NCI-H1105 treated with DMSO at 0.1 percent for 48 hours (cell line): ENCODE measurements at places on chromosomes 3 and 15.

DNA sequence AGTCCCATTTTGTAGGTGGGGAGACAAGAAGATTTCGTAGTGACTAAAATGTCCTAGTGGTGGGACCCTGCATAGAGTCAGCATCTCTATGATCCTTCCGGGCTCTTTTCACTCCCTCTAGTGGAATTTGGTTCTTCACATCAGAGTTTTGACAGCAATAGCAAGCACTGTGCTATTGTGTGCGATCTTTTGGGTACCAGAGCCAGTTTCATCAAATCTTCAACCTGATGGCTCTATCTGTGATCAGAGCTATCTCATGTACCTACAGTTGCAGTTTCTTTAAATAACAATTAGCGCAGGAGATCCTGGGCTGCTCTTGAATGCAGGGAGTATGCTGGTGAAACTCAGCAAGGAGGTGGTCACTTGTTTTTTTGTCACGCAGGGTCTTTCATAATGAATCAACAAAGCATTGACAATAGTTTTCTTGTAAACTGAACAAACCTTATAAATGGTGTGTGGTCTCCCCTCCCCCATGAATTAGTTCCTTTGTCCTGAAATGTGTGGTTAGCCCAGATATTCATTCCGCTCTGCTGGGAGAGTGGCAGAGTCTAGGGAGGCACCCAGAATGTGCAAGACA, 257.2 kb upstream of the SOX2 start:
- DNase-seq = no peak

DNA sequence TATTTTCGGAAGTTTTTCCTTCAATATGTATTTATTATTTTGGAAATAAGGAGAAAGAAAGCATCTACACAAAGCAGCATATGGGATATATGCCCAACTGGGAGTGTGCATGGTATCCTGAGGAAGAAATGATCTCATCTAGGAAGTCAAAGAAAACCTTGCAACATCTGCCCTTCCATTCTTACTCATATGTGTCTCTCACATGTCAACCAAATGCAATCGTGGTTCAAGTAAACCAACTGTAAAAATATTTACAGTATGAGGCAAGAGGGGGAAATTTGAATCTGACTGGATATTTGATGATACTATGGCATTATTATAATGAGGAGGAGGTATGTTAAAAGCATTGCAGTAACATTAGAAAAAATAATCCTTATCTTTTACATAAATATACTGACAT, 3.2 kb upstream of the SCG3 start:
- no peak for DNase-seq

- DNase-seq = no peak
These were observed 80.2 kb upstream of the SPATA12 start for GRCh38 chr3:56980243-56980642.

DNA sequence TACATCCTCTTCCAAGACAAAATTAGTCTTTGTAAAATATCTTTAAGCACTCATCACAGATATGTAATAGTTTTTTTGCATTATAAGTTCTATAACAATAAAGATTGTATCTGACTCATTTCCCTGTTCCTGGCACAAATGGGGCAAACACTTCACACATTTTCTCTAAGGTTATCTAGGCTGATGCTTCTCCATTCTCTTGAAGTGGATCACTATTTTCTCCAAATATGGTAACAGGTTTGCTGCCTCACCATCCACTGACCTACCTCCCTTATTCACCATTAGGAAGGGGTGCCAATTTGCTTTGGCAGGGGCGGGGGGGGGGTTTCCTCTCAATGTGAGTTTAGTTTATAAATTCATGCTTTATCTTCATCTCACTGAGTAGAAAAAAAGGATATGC, 767.7 kb upstream of the LMCD1 start:
- DNase-seq = no peak

GRCh38 chr3:119220970-119221667, 19.6 kb downstream of the B4GALT4 start:
- no peak for DNase-seq

DNA sequence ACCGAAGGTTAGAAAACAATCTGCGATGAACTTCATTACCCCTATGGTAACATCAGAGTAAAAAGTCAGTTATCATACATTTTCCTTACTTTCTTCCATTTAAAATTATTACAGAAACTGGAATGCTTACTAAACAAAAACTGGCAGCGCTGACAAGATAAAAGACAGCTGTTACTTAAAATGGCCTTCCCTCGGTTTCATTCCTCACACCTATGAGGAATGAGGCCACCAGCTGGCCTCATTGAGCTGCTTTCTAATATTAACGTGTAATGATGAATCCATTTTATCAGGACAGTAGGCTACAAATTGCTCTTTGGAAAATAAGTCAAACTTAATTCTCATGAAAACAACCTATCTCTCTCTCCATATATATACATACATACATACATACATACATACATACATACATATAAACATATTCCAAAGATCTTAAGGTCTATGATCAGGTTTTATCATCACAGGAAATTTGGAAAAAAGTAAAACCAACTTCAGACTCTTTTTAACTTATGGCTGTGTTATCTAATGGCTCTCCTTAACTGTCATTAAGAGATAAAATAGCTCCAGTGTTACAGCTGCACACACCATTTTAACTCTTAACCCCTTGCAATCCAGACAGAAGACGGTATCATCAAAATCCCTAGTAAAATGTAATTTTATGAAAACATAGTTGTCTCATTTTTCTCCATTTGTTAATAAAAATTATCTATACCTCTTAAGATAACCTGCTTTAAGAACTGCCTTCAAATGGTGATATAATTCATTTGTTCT, 5.2 kb downstream of the CCNL1 start:
- no peak for DNase-seq

DNA sequence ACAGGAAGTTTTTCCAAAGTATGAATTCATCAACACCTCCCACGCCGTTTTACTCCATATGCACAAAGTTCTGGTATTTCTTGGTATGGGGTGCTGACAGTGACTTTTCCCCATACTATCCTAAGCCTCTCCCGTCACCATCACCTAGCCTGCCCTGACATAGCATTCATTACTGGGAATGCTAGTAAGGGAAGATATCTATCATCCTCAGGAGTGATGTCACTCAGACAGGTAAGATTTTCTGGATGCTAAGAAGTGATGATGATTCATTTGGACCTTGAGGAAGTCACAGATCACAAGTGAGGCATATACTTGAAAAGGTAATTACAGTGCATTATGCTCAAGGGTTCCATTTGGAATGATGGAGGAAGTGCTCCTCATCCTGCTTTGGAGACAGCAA, 355.1 kb upstream of the STAC start:
- DNase-seq = no peak

GRCh38 chr3:141308588-141309218, 59.6 kb upstream of the ZBTB38 start:
- DNase-seq = peak; percentile 24

DNA sequence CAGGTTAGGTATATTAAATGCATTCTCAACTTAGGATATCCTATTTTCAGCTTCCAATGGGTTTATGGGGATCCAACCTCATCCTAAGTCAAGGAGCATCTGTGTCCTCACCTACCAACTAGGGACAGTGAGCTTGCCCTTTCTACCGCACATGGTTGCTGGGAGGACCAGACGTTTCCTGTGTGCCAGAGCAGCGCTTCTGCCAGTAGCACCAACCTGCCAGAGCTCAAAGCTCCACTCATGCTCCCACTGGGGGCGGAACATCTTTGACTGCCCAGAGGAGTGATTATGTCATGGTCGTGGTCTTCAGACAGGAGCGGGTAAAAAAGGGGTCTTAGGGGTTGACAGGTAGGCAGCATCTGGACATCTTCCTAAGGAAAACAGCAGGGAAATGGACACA, 24.7 kb downstream of the XPC start:
- no peak for DNase-seq

DNA sequence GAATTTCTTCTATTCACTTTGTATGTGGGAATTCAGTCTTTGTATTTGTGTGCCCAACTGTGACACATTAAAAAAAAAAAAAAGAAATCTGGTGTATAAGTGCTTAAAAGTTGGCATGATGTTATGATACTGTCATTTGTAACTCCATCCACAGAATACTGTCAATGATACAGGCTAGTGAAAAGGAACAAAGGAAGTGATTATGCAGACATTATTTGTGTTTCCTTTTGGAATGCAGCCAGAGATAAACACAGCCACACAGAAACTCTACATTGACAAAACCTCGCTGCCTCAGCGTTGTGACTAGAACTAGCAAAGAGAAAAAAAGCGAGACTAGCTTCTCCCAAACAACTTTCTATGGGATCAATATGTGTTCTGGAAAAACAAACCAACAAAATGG, 519.2 kb upstream of the AGTR1 start:
- peak; percentile 99 for DNase-seq

GRCh38 chr3:152879790-152880174, 44.9 kb downstream of the P2RY1 start:
- DNase-seq = no peak

- no peak for DNase-seq
These were observed 4.5 kb downstream of the GPR156 start for GRCh38 chr3:120280566-120280965.

DNA sequence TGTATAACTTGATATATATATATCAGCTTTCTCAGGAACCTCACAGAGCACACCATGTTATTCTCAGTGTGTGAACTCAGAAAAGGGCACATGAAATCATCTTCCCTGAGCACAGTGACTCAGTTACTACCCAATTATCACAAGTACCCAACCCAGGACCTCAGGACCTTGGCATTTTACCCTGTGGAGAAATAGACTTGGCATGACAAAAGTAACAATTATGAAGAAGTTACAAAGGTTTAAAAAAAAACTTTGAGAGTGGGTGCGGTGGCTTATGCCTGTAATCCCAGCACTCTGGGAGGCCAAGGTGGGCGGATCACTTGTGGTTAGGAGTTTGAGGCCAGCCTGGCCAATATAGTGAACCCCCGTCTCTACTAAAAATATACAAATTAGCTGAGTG, 52.4 kb downstream of the ONECUT1 start:
- DNase-seq = no peak

DNA sequence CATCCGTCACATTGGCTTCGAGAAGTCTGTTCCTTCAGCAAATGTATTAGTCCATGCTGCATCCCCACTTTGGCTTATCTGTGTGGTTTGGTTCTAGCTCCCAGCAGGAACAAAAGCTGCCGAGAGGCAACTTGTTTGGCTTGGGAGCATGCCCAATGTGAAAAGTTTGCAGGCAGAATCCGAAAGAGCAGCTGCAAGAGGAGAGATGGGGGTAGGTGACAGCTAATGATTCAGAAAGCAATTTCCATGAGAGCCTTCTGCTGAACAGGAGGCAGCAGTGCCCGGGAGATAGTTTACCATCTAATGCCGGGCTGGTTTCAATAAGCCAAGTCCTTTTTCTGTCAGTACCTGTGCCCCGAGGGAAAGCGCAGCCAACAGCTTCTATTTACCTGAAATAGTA, 60.2 kb downstream of the GRM7 start:
- DNase-seq = peak; percentile 84

GRCh38 chr15:75161917-75162414, 39.7 kb upstream of the C15orf39 start:
- DNase-seq = no peak

DNA sequence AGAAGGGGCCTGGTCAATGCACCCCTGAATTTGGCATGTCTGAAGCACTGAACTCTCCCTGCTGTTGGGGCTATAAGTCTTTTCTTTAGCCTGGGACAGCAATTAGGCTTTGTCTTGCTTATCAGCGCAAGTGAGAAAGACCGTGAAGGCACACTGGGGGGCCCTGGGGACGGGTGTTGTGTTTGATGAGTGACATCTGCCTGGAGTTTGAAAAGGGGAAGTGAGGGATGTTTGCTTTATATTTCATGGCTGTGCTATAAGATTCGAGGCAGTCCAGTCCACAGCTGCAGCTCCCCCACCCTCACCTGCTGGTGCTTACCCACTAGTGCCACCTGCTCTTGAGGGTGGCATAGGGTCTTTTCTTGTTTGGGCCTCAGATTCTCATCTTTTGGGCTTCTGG, 44.8 kb downstream of the CEMIP start:
- DNase-seq = no peak

DNA sequence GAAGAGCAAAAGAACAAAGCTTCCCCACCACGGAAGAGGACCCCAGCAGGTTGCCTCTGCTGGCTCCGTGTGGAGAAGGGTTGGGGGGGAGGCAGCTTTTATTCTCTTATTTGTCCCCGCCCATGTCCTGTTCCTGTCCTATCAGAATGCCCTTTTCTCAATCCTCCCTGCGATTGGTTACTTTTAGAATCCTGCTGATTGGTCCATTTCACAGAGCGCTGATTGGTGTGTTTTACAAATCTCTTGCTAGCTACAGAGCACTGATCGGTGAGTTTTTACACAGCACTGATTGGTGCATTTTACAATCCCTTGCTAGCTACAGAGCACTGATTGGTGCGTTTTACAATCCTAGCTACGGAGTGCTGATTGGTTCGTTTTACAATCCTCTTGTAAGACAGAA, 100.6 kb upstream of the KLF13 start:
- no peak for DNase-seq

GRCh38 chr15:67048281-67049279, 16.8 kb upstream of the SMAD3 start:
- DNase-seq = no peak

DNA sequence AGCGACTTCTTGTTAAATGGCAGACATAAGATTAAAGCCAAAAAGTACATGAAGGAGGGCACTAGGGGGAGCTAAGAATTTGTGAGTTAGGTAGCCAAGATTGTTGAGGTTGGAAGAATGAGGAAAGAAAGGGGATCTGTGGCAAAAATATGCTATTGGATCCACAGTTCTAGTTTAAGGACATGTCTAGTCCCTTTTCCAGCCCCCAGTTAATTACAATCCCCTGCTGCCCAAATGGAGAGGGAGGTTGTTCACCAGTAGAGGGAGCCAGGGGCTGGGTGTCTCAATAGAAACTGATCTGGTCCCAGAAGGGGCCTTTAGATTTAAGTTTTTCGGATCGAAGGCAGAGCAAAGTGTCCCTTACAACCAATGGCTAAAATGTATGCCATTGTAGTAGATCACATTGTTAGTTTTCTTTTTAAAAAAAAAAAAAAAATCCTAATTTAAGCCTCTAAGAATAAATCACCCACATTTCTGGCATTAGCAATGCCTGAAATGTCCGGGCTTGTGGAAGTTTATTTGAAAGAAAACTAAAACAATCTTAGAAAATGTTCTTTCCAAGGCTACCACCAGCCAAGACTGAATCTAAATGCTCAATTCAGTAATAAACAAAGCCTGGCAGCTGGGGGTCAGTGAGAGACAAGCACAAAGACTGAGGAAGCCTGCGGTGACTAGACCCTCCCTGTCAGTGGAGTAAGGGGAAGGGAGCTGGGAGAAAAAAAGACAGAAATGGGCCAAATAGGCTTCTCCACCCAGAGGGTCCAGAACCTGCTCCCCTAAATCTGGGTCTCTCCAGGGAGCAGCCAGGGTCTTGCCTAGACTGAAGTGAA, 7.1 kb downstream of the COL8A1 start:
- DNase-seq = no peak

- DNase-seq = no peak
These were observed 92.2 kb upstream of the ANKRD28 start for GRCh38 chr3:15889936-15890335.

DNA sequence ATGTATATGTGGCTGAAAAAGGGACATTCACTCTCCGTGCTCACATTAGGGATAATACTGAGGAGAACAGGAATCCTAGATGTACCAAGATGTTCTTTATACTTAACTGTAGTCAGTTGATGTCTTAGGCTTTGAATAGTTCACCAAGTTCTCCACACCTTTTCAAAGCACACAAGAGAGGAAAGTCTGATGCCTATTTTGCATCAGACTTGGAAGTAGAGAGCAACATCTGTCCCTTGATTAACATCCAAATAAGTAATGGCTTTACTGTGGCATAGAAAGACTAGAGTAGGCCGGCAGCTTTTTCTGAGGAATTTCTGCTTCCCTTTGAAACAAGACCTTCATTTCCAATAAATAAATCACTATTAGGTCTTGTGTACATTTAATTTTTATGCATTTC, 34.0 kb downstream of the PIGB start:
- no peak for DNase-seq
